ENCODE measurements at places on chromosomes 2 and 18.
A peak's percentile ranks its signal among the peaks of the same experiment; 100 is the strongest.

- no peak for DNase-seq
These were observed 97.2 kb downstream of the IRS1 start for GRCh38 chr2:226702376-226702775.

- DNase-seq: peak; percentile 40
These were observed 62.6 kb downstream of the DSEL start for GRCh38 chr18:67453901-67454300.

GRCh38 chr2:63660060-63660459 lies 71.3 kb downstream of the MDH1 start:
- peak; percentile 24 for DNase-seq

GRCh38 chr2:130933501-130933900 lies 96.8 kb downstream of the ARHGEF4 start:
- no peak for DNase-seq

DNA sequence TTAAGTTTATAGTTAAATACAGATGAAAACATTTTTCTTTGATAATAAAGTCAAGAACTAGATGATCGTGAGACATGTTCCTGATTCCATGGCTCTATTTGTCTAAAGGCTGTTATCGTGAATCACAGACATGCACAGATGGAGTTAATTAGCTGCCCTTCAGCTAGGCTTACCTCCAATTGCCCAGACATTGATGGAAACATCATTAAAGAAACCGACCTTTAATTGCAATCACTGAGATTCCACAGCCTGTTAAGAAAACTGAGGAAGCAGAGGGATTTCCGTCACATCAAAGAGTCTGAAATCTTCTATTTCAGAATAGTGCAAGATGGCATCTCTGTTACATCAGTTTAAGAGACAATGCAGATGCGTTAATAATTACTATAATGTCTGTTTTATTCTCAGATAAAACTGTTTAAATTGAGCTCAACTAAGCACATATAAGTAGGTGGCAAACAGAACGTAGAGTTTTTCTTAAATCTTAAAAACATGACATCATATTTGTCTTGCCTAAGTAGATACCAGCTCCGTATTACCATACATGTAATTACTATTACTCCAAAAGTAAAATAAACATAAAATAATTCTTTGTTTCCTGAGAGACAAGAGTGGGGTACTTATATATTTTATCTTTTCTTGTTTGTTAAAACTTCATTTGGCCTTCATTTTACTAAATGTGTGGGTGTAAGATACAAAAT lies 23.9 kb upstream of the CRACDL start:
- no peak for DNase-seq

GRCh38 chr2:182652326-182652725 lies 63.7 kb upstream of the DNAJC10 start:
- DNase-seq: no peak

GRCh38 chr2:529424-529823 lies 147.8 kb downstream of the TMEM18 start:
- DNase-seq: peak; percentile 82

DNA sequence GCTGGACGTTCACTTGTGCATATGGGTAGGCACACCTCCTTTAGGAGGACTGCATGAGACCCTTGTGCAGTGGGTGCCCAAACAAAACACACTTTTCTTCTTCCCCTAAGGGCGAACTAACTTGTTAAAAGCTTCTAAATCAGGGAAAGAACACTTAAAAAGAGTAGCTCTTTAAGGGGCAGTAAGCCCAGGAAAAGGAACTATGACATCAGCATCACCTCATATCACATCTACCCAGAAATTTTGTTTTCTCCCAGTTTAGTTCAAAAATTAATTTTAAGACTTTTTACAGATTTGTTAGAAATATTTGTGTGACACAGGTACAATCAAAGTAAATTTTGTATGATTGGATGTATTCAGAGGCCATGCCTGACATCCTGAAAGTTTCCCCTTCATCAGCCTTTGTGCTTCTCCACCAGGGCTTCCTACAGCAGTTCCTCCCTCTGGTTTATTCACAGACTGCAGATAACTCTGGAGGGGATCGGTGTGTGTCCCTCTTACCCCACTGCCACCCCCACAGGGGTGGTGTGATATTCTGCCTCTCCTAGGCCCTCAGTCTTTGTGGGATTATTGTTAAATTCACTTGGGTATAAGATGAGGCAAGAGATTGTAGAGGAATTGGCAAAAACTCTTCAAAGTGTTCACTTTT lies 27.6 kb downstream of the BCL2L11 start:
- no peak for DNase-seq

GRCh38 chr2:39636306-39636705 lies 29.4 kb upstream of the TMEM178A start:
- no peak for DNase-seq

DNA sequence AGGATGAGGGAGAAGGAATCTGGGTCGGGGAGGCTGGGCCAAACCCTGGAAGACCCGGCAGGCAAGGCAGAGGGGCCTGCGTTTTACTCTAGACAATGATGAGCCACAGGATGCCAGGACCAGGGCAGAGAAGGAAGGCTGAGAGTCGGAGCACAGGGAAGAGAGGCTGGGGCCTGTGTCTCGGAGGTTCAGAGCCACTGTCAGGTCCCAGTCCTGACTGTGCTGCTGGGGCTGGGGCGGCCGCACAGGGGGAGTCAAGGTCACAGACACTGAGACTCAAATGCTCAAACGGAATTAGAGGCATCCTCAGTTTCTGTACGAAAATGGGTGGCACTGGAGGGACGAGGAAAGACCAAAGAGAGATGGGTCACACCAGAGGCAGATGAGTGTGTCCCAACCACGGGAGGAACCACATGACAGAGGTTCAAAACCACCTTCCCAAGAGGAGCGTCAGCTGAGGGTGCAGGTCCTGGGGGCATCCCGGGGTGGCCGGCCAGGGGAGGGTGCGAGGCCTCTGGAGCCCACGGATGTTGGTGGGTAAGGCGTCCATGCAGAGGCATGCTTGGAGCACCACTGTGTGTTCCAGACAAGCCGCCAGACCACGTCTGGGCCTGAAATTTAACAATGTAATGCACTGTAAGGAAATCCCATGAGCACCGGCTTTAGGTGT lies 14.7 kb downstream of the HDAC4 start:
- DNase-seq: no peak

GRCh38 chr2:233968556-233968955 lies 51.4 kb downstream of the TRPM8 start:
- DNase-seq: no peak

GRCh38 chr2:212677466-212677865 lies 138.9 kb upstream of the ERBB4 start:
- peak; percentile 61 for DNase-seq

- peak; percentile 35 for DNase-seq
These were observed 84.2 kb downstream of the TGFA start for GRCh38 chr2:70469435-70469834.

- no peak for DNase-seq
These were observed 1.9 kb upstream of the SH3BP4 start for GRCh38 chr2:234949762-234950434.

DNA sequence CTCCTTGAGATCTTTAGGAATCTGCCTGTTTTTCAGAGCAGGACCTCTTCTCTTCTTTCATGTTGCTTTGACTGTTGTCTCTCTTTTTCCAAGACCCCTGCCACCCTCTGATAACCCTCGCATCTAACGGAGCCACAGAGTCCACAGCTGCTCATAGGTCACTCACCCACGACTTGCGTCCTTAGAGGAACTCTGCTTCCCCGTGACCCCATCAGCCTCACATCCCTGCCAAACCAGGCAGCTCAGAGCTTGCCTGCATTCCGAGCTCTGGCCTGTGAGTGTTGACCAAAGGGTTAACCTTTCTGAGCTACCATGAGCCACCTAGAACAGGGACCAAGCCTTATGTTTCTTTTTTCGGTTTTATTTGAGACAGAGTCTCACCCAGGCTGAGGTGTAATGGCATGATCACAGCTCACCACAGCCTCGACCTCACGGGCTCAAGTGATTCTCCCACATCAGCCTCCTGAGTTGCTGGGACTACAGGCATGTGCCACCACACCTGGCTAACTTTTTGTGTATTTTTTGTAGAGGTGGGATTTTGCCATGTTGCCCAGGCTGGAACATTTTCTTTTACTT lies 36.4 kb downstream of the CABLES1 start:
- DNase-seq: no peak

DNA sequence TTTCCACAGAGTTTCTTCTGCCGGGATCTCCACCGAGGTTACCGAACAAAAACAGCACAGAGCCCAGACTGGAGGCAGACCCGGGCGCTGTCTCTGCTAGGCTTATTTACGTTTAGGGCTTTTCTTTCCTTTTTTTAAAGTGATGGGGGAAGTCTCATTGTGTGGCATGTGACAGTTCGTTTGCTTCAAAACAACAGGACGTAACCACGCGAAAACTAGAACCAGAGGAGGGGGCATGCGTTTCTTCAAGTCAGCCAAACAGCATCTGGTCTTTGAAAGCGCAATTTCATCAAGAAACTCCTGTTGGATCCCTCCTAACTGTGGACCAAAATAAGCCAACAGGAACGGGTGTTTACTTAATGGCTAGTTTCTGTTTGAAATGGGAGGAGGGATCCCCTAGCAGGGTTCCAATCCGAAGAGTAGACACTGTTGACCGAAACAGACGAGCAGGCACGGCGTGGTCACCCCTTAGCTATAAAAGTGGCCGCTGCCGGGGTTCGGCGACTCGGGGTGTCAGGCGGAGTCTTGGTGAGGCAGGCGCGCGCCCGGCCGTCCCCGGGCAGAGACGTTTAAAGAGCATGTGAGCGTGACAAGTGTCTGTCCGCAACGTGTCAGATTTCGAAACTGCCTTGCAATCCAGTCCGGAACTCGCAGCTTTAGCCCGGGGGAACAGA lies 997 bp upstream of the TGIF1 start:
- DNase-seq: peak; percentile 91

- DNase-seq: no peak
These were observed 80.6 kb downstream of the ACOXL start for GRCh38 chr2:110812726-110813645.

DNA sequence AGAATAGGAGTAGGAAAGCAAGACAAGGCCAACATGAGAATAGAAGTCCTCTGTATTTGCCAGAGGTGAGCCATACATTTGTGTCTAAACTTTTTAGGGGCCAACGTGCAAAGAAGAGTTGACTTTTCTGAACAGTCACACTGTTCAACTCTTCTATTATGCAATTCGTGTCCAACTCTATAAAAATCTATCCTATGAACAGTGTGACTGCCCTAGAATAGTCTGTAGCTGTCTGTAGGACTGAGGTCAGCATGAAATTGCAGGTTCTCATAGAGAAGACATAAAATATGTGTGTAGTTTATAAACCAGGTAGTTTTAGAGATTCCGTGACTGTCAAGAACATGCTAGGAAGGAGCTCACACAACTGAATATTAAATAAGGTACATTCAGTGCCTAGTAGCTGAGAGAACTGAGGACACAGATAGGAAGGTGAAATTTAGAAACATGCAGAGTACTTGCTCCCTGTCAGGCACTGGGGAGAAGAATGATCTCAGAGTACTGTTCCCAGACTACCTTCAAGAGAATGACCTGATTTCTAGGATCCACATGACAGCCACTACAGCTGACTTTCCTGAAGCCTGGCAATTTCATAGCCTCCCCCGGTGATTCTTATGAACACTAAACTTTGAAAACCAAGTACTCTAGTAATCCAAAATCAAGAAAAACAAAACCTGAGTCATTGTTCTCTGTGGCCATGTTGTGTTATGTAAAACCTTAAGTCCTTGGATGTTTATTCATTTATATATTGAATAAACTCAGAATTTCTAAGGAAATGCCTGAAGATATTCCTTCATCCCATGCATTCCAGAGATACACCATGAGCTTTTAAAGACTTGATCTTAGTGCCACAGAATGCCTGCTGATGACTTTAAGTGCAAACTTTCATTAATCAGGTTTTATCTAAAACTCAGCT lies 201.5 kb upstream of the BOD1L2 start:
- DNase-seq: no peak

DNA sequence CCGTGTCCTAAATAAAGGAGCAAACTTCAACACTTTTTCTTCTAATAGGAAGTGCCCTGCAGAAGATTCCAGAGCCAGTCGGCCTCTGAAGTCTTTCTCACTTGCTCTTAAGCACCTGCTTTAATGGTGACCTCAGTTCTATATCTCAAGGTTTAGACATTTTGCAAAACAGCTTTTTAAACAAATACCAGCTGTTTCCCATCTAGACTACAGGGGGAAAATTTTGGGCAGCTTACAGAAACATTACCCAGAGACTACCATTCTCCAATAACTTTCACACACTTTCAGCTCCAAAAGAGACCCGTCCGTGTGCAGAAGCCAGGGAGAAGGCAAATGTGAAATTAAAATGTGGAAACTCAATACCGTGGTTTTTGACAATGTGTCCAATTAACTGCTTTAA lies 285.3 kb upstream of the CCDC68 start:
- DNase-seq: no peak
